ENCODE measurements at places on chromosomes 12 and 14.
A peak's percentile ranks its signal among the peaks of the same experiment; 100 is the strongest.

- DNase-seq = peak; percentile 46
Measured at GRCh38 chr14:39175445-39176262, 600 bp downstream of the PNN start.

GRCh38 chr12:89370850-89371249 lies 18.5 kb upstream of the DUSP6 start:
- DNase-seq = peak; percentile 89

- DNase-seq = no peak
Measured at GRCh38 chr14:87271331-87271730, 721.7 kb downstream of the GALC start.

DNA sequence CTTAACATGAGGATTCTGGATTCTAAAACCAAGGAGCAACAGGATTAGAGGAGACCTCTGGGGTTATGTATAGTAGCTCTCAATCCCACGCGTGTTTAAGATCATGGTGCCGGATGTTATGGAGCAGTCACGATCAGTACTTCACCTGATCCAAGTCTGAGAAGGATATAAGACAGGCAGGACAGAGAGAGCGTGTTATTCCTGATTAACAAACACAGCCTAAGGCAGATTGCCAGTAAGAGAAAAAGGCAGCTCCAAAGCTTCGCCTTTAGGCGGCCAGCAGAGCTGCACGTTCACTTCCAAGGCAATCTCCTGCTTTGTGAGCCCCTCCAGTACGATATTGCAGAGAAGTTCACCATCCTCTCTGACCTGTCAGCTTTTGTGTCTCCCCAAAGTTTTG lies 5.5 kb downstream of the SETD3 start:
- no peak for DNase-seq

- no peak for DNase-seq
Measured at GRCh38 chr14:33118668-33119067, 180.0 kb downstream of the NPAS3 start.

DNA sequence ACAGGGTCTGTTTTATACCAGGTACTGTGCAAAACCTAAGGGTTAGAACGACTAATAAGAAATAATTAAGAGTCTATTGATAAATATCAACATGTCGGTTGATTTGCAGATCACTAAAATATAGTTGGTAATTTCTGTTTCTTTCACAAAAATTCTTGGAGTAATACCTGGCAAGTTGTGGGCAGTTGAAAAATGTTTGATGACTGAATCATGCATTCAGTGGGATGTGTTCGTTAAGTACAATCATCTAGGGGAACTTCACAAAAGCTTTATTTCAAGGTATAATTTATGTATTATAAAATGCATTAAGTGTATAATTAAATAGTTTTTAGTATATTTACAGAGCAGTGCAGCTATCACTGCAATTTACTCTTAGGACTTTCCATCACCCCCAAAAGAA lies 120.0 kb downstream of the KCNA5 start:
- DNase-seq = no peak

- DNase-seq = no peak
Measured at GRCh38 chr12:108237272-108237671, 101.8 kb downstream of the CMKLR1 start.

All from foreskin fibroblast (primary cell).